ENCODE measurements at places on chromosomes 16 and 17.
A peak's percentile ranks its signal among the peaks of the same experiment; 100 is the strongest.

GRCh38 chr16:85935391-85935973, 36.5 kb downstream of the IRF8 start:
- DNase-seq: no peak

- no peak for DNase-seq
These were observed 360.3 kb upstream of the KIF2B start for GRCh38 chr17:53462393-53462811.

DNA sequence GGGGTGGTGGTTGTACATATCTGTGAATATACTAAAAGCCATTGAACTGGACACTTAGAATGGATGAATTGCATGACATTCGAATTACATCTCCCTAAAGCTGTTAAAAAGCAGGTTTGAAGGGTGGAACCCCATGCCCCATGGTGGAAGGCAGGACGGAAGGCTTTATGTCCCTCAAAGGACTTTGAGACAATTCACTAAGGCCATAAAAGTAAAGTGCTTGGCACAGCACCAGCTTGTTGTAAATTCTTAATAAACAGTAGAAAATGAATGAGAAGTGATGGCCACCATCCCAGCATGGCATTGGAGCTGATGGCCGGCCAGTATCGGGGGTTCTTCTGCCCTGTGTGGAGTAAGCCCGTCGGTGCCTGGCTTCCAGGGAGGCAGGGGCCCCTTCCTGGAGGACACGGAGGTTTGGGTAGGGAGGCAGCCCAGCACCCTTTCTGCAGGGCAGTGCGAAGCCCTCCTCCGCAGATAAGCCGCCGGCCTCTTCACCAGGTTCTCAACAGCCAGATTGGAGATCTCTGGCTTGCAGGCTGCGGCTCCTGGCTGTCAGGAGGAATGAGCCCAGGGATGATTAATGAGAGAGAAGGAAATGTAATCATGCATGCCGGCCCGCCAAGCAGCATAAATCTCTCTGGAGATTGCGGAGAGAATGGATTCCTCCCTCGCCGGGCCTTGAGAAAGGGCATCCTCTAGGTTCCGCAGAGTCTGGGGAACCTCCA, 346.9 kb downstream of the FOXL1 start:
- DNase-seq: no peak

GRCh38 chr17:47184681-47185080, 4.4 kb downstream of the CDC27 start:
- DNase-seq: no peak

DNA sequence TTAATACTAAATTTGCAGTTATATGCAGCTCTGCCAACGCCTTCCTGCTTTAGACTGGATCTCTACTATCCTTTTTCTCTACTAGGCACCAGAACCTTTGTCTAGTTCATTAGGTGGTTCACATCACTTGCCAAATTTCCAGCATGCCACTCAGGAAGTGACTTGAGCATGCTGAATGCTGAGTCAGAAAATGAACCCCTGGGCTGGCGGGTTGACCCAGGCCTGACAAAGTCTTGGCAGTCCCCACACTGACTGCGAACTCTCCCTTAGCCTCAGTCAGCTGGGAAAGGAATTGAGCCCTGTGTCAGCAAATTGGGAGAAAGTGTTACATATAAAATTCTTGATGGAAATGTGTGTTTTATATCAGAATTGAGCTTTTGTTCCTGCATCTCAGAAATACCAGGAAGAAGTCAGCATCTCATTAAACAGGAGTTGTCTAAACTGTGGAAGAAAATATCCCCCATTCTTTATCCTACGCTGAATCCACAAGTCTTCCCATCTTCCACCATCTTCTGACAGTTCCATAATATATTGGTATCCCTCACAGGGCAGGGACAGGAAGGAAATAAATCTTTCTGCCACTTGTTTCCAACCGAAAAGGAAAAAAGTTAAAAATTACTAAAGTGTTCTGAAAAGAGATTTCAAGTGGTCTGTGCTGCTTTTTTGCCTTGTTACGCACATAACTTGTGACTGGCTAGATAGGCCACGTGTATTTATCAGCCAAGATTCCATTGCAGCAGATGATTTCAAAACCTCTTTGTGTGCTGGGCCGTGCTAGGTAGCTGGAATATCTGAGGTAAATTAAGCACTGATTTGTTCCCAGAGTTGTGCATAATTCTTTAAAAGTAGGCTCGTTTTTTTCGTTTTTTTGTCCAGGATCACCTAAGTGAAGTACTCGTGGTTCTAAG, 16.7 kb upstream of the SLC12A3 start:
- no peak for DNase-seq

DNA sequence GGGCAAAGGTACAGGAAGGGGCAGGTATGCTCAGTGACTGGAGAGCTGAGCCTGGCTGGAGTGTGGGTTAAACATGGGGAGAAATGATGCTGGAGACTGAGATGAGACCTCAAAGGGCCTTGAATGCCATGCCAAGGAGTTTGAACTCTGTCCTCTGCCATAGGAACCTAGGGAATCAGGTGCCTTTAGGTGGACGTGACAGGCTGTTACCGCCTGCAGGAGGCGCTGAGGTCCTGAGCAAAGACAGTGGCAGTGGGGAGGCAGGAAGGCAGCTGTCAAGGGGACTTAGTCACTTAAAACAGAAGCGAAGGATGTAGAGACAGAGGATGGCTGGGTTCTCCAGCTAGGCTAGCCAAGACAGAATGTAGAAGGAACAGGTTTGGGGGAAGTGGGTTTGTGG, 9.1 kb downstream of the PSMB3 start:
- no peak for DNase-seq

DNA sequence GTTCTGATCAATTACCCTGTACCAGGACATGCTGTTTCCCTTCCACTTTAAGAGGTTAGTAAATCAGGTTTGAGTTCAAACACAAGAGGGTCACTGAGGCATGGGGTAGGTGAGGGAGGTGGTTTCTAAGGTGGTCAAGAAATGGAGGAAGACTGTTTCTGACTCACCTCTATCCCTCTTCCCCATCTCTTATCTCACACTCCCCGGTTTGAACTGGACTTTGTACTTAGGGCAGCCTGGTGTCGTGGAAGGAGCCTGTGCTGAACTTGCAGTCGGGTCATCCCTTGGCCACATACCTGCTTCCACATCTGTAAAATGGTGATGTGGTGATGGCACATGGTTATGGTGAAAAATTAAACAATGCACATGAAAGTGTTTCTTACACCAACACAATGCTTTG, 17.2 kb upstream of the TMEM98 start:
- DNase-seq: no peak

DNA sequence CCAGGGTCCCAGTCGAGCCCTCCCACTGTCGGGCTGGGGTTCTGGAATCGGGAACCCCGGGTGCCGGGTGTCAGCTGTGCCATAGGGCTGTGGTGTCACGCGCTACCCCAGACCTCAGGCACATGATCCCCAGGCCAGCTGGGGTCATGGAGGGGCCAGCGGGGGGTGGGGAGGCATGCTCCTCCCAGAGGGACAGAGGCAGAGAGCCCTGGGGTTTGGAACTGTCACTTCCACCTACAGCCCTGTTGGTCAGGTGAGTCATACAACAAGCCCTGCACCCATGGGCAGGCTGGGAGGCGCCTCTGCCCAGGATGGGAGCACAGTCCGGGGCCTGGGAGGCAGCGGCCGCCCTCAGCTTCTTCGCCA, 63.0 kb downstream of the BAIAP2 start:
- DNase-seq: peak; percentile 69

- no peak for DNase-seq
These were observed 41.6 kb upstream of the IRX6 start for GRCh38 chr16:55282441-55282840.

DNA sequence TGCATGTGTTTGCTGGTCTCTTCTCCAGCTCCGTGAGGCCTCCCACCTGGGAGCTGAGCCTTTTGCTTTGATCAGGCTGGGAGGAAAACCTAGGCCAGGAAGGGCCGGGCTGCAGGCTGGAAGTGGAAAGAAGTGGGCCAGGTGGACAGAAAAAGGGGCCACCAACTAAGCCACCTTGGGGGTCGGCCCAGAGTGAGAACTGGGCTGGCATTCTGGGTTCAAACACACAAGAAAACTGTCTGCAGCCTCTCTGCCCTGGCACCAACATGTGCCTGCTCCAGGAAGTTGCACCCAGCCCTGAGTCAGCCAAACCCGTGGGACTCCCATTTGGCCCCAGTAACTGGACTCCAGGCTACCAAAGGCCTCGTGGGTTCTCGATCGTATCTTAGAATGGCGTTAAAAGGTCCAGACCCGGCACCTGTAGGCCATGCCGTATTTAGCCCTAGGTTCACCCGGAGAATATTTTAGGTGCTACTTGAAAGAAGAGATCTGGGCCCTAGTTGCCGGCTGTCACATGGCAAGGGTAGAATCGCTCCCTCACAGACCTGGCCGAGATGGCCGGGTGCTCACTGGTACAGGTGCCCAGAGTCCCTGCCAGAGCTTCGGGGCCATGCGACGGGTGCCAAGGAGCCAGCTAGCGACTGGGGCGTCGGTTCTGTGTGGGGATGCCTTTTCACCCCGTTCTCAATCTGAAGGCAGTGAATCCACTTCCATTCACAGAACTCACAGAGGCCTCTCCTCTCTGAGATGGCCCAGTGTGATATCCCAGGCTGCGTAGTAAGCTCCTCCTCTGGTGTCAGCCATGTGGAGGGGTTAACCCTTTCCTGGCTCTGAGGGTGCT, 236.6 kb downstream of the MRTFB start:
- DNase-seq: no peak

GRCh38 chr16:65538976-65539375, 417.1 kb upstream of the CDH11 start:
- DNase-seq: no peak

- no peak for DNase-seq
These were observed 23.7 kb upstream of the ITGAX start for GRCh38 chr16:31331141-31331764.

DNA sequence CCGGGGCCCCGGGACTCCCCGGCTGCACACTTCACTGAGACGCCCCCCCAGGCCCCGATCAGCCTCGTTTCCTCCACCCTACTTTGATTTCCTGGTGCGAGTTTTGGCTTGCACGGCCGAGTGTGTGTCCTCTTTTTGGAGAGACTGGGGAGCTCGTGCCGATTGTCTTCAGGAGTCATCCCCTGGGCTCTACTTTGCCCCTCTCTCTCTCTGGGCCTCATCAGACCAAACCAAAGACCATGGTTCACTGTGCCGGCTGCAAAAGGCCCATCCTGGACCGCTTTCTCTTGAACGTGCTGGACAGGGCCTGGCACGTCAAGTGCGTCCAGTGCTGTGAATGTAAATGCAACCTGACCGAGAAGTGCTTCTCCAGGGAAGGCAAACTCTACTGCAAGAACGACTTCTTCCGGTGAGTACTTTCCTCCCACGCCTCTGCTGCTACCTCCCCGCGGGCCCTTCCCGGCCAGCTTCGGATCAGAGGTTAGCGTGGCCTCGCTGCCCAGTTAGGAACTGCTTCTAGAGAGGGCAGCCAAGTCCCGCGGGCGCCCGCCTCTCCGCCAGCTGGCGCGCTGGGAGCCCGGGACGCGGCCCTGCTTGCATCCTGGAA, 787 bp downstream of the LHX1 start:
- DNase-seq: no peak
